ENCODE measurements at places on chromosomes 12 and 14. TPM values are rescaled to one million over a fixed set of nuclear protein-coding genes. Genes with fewer than 3 reads are reported as not detected.

GRCh38 chr12:219891-220352 lies 6.0 kb upstream of the SLC6A12 start:
- peak; percentile 41 for DNase-seq

DNA sequence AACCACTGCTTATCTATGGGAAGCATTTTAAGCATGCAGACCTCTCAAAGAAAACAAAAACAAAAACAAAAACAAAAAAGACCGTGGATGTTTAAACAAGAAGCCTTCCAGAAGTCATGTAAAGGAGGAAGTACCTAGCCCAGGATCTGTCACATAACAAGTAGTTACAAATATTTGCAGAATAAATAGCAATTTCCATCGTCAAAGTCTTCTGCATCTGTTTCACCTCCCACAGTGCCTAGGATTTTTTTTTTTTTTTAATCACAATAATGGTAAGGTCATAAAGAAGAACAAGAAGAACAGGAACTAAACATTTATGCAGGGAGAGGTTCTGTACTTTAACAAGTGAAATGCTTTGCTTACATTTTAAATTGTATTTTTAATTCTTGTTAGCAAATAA lies 2.4 kb upstream of the STXBP6 start:
- DNase-seq = no peak

DNA sequence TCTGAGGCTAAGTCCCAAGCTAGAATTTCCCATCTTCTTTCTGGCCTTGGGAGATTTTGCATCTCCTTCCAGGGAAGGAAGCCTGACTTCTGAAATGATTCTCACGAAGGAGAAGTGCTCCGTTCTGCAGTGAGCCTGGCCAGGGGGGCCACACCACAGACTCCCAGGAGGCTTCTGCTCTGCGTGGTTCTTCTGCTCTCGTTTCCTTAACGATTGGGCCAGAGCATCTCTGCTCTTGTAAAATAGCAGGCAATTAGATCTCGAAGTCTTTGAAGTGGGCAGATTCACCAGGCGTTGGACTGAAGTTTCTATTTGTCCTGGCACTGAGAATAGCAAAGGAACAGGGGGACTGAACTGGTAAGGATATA lies 6.7 kb upstream of the BATF start:
- no peak for DNase-seq

ADGRD1 gene
- 0.94 TPM for total RNA-seq

DNA sequence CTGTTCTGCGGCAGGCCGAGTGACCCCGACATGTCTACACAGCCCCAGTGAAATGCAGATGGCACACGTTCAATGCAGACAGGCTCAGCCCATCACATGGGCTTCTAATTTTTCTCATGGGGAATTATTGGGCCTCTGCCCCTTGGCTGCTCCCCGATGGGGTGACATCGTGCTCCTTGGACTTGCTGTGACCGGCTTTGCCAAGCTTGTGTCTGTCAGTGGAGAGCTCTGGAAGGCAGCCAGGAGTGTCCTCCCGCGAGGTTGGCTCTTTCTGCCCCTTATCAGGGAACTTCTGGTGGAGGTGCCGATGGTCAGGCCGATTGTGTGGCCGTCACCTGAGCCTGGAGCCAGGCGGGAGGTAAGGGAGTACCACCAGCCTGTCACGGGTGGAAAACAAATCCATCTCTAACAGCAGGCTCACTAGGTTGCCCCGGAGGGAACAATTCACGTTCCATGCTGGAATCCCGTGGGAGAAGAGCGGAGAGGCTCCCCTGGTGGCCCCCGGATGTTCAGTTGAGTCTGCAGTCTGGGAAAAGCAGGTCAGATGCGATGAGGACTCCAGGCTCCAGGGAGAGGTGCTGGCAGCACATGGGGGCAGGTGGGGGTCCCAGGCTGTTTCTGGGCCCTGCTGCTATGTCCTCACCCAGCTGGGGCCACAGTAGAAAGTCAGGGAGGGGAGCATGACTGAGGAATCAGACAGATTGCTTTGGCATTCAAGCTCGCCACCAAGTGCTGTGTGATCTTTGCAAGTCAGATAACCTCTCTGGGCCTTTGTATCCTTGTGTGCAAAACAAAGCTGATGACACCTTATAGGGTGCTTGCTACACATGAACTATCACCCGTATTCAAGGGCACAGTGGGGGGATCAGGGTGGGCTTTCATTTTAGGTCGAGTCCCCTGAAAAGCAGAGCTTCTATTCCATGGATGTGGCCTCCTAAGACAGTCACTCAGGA lies 43.2 kb upstream of the EML1 start:
- DNase-seq = no peak

GRCh38 chr14:76045773-76046172 lies 60.2 kb downstream of the IFT43 start:
- DNase-seq = no peak

C3AR1 gene
- 8.2 TPM for total RNA-seq

GPHN gene
- total RNA-seq = 11.6 TPM

AHNAK2 gene
- 0.42 TPM for total RNA-seq

DNA sequence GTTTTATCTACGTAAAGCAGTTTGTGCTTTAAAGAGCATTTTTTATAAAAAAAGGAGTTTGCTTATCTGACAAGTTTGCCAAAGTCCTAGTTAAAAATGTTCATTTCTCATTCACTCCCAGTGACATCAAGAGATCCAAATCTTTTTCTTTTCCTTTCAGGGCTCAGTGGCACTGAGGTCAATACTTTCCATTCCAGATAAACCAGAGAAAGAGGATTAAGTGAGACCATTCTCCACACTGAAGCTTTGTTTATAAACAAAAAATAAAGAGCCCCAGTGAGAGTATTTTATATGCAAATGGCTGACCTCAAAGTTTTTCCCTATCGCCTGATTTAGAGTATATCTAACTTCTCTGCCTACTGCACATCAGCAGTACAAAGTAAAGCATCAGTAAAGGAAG lies 199.8 kb downstream of the ALG10B start:
- no peak for DNase-seq

SRRM4 gene
- total RNA-seq = under 0.01 TPM

RFLNA gene
- 0.33 TPM for total RNA-seq

CLECL1 gene
- total RNA-seq = 4.0 TPM

- no peak for DNase-seq
These were observed 171.4 kb downstream of the KIF26A start for GRCh38 chr14:104309657-104310369.

RND1 gene
- total RNA-seq = 1.1 TPM

DNA sequence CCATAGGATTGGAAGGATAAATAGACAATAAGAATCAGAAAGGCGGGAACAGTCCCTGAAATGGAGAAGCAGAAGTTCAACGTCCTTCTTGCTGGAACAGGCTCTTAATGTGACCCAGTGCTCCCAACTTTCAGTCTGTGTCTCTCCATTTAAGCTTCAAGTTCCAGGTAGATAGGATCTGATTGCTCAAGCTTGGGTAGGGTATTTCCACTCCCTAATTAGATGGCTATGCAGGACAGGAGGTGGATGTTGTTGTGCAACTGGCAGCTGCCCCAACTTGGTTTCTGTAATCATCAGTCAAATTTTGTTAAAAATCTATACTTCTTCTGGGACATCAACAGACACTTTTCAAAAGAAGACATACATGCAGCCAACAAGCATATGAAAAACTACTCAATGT lies 266.2 kb downstream of the C12orf75 start:
- DNase-seq = peak; percentile 11

GRCh38 chr14:75361751-75362433 lies 65.9 kb upstream of the JDP2 start:
- DNase-seq = no peak

DNA sequence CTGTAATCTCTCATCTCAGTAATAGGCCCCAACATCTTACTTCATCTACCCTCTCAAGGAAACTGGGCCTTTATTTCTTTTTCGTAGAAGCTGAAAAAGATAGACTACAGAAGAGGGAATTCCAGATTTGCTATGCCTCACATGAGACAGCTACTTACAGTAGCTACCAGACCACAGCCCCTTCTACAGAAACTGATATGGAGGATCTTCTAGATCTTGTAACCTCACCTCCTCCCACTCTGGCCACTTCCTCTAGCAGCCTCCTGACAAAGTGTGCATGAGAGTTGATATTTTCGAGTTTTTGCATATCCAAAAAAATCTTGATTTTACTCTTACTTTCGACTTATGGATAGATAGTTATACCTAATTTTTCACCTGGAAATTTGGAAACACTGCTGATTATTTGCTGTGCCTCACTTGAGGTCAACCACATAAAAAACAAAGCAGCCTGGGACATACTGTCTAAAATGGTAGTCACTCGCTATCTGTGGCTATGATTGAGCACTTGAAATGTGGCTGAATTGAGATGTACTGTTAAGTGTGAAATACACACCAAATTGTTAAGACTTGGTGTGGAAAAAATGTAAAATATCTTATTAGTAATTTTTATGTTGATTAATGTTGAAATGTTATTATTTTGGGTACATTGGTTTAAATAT lies 86.3 kb upstream of the NID2 start:
- peak; percentile 22 for DNase-seq

DNA sequence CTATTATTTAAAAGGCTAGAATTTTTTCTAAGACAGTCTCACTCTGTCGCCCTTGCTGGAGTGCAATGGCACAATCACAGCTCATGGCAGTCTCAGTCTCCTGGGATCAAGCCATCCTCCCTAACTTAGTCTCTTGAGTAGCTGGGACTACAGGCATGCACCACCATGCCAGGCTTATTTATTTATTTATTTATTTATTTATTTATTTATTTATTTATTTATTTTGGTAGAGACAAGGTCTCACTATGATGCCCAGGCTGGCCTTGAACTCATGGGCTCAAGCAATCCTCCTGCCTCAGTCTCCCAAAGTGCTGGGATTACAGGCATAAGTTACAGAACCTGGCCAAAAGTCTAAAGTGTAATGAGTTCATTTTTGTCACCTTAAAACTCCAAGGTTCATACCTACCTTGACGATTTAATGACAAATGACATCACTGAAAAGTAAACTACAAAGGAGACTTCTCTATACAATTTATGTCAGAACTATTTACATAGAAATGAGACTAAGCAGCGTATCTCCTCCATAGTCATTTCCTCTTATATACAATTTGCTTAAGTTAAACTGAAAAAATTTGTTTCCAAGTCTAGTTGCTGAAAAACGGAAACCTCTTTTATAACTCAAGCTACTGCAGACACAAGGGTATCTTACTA lies 78.2 kb downstream of the EPS8 start:
- no peak for DNase-seq

TEX22 gene
- 0.85 TPM for total RNA-seq

GRCh38 chr12:81417056-81417455 lies 339.2 kb downstream of the ACSS3 start:
- DNase-seq = no peak

FAM186B gene
- 0.09 TPM for total RNA-seq

- no peak for DNase-seq
These were observed 57.3 kb downstream of the AVPR1A start for GRCh38 chr12:63093711-63094110.

DNA sequence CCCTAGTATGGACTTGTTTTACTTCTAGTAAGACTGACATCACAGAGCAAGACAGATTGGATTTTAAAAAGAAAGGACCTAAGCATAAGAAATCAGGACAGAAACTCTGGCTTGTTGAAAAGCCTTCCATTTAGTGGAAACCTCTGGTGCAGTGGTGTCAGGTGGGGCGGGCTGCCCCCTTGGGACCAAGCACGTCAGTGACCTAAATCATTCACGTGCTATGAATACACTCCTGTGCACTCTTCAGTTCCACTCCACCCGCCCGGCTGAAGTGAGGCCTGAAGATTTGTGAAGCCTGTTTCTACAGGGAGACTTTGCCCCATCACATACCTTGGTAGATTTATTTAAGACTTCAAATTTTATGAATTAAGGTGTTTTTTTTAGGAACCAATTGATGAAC lies 58.2 kb upstream of the STRN3 start:
- DNase-seq = no peak

- no peak for DNase-seq
These were observed 63.8 kb upstream of the LMO3 start for GRCh38 chr12:16669756-16670155.

MYO1H gene
- total RNA-seq = under 0.01 TPM

DNA sequence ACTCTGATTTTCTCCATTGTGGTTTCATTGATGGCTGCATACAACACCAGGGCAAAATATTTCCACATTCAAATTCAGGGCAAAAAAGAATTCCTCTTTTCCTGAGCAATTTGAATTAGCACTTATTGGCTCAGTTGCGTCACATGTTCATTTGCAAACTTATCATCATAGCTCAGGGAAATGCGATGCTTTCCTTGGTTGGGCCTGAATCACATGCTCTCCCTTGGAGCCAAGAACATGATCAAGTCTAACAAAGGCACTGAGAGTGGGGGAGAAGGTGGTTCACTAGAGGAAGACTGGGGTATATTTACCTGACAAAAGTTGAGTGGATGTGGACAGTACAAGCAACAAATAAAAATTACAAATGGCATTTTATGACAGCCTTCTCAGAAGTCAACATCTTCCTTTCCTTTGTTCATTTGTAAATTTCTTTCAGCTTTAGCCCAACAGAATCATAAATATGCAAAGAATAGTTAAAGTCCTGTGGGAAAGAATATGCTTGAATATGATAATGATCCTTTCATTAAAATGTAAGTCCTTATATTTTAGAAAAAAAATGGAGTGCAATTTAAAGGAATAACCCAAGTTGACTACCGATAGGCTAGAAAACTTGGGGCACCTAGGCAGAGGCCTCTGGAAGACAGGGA lies 277.2 kb downstream of the NEDD1 start:
- no peak for DNase-seq

DNA sequence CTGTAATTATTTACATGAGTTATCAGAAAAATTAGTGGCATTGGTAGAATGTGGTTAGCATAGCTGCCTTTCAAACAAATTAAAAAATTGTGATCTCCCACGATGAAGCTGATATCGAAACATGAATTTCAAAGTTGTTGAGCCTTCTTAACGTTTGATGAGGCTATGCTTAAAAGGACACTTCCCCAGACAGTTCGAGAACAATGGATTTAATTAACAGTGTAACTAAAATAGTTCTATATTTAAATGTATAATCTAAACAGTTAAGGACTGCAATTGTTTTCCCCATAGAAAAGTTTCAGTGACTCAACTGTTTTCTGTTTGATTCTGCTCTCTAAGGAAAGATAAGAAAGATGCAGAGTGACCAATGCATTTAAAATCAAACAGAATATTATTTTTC lies 1.6 kb downstream of the CLEC2B start:
- DNase-seq = no peak
